ENCODE measurements at places on chromosomes 2 and 18.
A peak's percentile ranks its signal among the peaks of the same experiment; 100 is the strongest.

DNA sequence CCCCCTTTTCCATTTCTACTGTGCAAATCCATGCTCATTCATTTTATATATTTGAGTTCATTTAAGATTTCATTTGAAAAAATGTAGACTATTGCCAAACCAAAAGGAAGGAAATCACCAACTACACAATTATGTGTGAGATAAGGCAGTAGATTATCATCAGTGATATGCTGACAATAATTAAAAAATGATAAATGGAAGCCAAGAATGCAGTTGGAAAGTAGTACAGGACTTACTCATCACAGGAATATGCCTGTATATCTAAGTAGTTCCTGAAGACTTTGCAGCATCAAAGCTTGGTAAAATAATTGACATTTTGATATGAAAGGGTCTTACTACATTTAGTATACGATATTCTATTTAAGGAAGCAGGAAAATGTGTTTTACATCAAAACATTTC is 166.1 kb upstream of the OTX1 start:
- DNase-seq, result peak; percentile 45

DNA sequence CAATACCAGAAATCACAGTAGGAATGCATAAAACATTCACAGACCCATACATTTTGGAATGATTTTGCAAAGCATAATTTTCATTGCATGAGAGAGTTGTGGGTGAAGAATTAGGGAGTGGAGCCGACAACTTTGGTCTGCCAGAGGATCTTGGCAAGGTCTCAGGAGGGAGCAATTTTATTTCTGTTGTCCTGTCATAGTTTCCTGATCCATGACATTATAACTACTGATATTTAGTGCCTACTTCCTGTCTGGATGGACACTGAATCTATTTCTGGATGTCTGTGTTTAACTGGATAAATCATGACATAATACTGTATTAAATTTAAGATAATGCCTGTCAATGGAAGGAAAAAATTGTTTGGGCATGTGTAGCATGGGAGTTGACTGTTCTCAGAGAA is 2.4 kb downstream of the ITGA4 start:
- DNase-seq, result peak; percentile 65

DNA sequence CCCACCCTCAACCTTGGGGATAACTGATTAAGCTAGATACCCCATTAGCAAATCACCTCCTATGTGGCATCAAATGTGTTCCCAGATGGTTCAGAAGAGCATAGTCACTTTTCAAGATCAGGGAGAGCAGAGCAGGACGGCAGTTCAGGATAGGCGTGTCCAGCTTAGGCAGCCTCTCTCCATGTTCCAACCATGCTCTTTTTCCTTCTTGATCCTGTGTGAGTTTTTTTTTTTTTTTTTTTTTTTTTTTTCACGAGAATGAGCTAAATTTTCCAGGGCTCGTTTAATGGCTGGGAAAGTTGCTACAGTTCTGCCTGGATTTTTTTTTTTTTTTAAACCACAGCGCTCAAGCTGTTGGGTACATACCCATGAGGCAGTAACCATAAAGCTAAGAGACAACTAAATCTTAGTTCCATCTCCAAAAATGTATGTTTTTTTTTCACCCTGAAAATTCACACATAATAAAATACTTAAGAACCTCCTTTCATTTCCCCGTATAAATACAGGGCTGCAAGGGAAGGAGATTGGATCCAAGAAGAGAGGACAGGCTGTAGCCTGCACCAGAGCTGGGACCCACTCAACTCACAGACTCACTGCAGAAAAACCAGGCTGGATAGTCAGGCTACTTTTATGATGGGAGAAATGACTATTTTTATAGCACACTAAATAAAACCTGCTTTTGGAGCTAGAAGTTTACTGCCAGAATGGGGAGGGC is 244.3 kb downstream of the SETBP1 start:
- no peak for DNase-seq

- peak; percentile 80 for DNase-seq
These were observed 22.5 kb upstream of the ACVR1 start for GRCh38 chr2:157898591-157898996.

GRCh38 chr2:182836451-182836850 is 30.0 kb downstream of the FRZB start:
- no peak for DNase-seq

DNA sequence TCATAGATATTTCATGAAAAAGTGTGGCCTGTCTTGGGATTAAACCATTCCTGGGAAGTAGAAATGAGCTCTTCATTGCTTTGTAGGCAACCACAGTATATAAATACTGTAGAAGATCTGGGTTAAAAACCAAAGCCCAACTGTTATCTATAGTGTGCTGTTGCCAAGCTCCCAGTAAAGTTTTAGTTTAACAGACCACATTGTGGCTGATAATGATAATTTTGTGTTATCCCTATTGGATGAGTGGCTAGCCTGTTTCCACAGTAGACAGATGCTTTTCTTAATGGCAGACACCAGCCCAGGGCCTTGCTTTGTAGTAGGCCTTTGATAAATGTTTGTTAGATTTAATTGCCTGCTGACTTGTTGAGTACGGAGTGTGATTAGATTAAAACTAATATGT is 52.1 kb downstream of the FMNL2 start:
- no peak for DNase-seq

GRCh38 chr2:126913329-126913728 is 14.6 kb downstream of the TEX51 start:
- no peak for DNase-seq

GRCh38 chr18:58566556-58567292 is 62.2 kb downstream of the ALPK2 start:
- DNase-seq, result no peak

DNA sequence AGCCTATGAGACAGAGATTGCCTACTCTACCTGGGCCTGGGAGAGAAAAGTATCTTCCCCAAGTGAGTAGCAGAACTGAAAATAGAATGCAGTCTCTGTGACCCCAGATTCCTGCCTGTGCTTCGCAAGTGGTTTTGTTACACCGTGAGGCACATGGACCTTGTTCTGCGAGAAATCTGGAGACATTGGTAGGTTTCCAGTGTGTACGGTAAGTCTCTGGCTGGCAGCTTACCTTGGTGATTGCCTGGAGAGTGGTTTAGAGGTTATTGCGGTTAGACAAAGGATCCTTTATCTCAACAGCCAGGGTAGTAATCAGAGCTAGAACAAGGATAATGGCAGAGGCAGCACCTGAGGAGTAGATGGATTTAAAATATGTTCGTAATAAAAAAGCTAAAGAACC is 606.0 kb upstream of the GCFC2 start:
- DNase-seq, result no peak

DNA sequence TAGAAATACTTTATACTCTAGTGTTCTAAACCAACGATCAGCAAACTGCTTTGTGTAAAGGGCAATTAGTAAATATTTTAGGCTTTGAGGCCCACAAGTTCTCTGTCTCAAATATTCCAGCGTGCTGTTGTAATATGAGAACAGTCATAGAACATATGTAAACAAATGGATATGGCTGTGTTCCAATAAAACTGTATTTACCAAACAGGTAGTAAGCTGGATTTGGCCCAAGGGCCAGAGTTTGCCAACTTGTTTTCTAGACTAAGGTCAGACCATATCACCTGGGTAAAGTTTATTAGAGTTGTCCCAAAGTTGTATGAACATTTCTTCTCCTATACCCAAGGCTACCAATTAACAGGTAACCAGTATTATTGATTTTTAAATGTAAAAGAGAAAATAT is 303.2 kb upstream of the MC4R start:
- no peak for DNase-seq

DNA sequence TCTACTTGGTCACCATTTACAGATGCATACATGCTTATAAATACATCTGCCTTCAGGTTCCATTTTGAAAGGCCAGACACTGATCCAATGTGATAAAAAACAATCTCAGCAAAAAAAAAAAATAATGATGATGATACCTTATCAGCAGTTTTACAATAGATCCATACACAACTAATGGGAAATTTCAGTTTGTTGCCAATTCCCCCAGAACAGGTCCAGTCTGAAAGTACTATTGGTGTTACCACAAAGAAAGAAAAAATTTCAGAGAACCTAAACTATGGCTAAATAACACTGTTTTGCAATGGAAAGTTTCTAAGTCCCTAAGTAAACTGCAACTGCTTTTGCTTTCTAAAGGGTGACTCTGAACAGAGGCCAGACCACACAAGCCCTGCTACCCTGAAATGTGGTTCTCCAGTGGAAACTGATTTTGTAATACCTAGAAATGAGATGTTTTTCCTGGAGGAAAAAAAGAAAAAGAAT is 54.1 kb downstream of the LPIN2 start:
- peak; percentile 49 for DNase-seq

GRCh38 chr18:28123401-28124030 is 53.4 kb downstream of the CDH2 start:
- no peak for DNase-seq

- DNase-seq, result no peak
These were observed 52.7 kb upstream of the LDLRAD4 start for GRCh38 chr18:13165636-13166423.

- no peak for DNase-seq
These were observed 75.9 kb downstream of the BABAM2 start for GRCh38 chr2:27966466-27966865.

DNA sequence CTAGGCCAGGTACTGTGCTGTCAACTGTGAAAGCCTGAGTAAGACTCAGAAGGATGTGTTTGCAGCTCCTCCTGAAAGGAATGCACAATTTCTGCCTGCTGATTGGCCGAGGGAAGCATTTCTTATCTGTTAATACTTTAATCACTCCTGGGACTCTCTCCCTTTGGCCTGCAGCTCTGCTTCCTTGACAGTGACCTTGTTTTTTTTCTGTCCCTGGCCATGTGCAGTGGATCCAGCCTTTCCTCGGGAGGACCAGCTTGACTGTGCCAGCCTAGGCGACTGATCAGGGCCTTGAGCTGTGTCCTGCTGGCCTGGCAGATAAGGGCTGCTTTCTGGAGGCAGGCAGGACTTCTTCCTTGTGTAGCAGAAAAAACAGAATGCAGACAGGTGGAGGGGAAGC is 10.0 kb downstream of the RNF144A start:
- no peak for DNase-seq

- DNase-seq, result no peak
These were observed 3.8 kb upstream of the SEMA4C start for GRCh38 chr2:96873651-96874096.
